ENCODE measurements at places on chromosomes 1 and 21.
A peak's percentile ranks its signal among the peaks of the same experiment; 100 is the strongest.

DNA sequence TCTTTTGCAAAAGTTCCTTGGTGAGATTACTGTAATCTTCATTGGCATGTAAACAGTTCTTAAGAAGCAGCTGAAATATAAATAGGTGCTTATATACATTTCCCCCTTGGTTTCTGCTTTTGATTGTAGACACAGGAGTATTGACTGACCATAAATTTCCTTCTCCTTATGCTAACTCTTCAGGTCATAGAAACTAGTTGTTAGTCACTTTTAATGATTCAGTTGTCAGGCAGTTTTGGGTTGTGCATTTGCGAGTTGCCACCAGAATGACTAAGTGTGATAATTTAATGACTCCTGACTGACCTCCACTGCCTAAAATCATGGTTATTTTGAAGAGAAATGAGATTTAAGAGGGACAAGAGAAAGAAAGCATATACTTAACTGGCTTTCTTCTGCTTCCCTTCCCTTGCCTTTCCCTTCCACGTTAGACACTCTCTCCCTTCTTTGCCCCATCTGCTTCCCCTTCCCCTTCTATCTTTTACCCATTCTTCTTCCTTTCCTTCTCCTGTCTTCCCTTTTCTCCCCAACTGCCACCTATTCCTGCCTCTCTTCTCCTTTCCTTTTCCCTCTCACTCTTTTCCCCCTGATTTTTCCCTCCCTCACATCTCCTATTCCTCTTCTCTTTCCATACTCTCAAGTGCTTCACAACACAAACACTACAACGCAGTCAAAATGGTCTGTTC lies 12.3 kb downstream of the ZMPSTE24 start:
- no peak for DNase-seq

GRCh38 chr1:198701250-198701649 lies 62.4 kb downstream of the PTPRC start:
- DNase-seq, result no peak

- DNase-seq, result no peak
These were observed 432.3 kb downstream of the LRRIQ3 start for GRCh38 chr1:73765551-73766233.

DNA sequence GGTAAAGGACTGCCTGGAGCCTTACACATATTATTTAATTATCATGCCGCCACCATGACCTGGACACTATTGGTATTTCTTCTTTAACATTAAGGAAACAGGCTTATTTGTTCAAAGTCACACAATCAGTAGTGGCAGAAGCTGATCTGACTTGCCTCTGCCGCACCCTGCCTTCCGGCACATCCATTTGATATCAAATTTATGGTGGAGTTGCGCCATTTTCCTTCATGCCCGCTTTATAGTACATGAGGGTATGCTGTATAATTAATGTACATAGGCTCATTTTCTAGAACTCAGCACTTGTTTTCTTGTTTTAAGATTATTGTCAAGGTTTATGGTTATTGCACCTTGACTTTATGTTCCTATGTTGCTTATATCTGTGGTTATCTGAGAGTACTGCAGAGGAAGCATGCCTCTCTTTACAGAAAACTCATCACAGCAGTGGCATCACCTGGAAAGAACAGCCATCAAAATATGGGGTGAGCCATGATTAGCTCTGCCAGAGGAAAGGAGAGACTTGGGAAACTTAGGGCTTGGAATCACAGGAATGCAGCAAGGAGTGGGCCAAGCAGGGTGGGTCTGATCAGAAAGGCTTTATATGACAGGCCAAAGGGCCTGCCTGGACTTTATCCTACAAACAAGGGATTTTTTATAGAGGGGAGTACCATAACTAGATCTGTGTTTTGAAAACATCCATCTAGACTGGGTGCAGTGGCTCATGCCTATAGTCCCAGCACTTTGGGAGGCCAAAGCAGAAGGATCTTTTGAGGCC lies 72.2 kb upstream of the GJB5 start:
- no peak for DNase-seq

- DNase-seq, result peak; percentile 28
These were observed 45.9 kb downstream of the WDR4 start for GRCh38 chr21:42833439-42833815.

DNA sequence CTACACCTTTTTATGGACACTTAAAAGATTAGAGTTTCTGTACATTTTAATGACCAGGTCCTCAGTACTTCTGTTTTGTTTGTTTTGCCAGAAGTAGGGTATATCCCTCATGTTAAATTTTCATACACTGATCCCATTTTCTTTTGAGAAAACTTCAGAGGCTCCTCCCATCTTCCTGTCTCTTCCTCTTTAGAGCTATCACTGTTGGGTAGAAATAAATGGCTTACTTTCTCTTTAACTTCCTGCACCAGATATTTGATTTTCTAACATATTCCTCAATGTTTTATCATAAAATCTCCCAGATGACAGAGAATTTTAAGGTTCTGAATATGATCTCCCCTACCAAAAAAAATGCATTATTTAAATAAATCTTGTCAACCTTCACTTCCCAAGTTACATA lies 23.4 kb downstream of the VAV3 start:
- DNase-seq, result no peak

DNA sequence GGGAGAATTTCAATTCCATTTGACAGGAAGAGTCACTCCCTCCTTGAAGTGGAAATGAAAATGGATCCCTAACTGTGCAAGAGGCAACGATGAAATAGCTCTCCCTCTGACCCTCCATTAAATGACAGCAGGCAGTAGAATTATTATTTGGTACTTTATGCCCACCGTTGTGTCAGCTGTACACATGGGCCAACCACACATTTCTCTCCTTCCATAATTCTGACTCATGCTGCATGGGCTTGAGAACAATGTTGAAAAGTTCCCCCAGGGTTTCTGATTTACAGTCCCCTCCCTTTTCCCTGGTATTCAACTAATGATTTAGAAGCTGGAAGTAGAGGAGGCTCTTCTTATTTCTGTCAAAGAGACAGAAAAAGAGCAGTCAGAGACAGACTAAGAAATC lies 103.5 kb downstream of the RGS7 start:
- no peak for DNase-seq

GRCh38 chr1:29225361-29225760 lies 5.4 kb downstream of the MECR start:
- no peak for DNase-seq

- peak; percentile 81 for DNase-seq
These were observed at the start of gene VPS72 for GRCh38 chr1:151189637-151190445. Gene VPS72 (minus strand): TSS chr1:151190197. CDS start chr1:151190121, 76 bp downstream.

- no peak for DNase-seq
These were observed 3.4 kb downstream of the OR2T11 start for GRCh38 chr1:248631354-248632008.

DNA sequence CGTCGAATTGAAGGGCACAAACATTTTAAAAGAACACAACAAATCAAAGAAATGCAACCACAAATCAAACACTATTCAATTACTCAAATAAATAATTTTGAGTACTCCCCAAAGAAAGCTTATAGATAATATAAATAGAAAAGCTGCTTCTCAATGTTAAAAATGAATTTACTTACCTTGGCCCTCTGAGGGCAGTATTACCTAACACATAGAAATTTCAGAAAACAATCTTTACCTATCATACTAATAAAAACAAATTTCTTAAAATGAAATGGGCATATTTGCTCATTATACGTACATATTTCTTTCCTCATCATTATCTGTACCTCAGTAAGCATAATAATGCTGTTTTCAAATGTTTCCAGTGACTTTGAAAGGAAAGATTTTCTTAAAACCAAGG lies 141.8 kb downstream of the AKT3 start:
- DNase-seq, result no peak

- DNase-seq, result no peak
These were observed 439.6 kb upstream of the USP24 start for GRCh38 chr1:55654750-55655149.

GRCh38 chr1:32763221-32763620 lies 53.9 kb downstream of the YARS1 start:
- no peak for DNase-seq

DNA sequence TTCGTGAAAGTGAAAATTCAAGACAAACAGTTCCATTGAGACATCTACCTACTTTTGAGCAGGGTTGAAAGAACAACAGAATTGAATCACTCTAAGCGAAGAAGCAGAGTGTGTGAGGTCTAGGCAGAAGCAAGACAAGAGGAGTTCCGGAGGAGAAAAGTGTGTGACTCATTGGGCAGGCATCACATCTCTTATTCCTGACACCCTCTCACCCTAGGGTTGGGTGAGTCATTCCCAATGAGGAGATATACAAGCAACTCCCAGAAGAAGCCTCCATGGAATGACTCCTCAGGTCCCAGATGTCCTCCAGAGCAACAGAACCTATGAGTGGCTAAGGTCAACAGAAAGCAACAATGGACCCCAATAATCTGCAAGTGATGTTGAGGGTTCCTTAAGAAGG lies 138.1 kb downstream of the TPR start:
- DNase-seq, result no peak

- no peak for DNase-seq
These were observed 79.6 kb downstream of the HS2ST1 start for GRCh38 chr1:86994061-86994460.

GRCh38 chr1:169779150-169779549 lies 15.6 kb downstream of the METTL18 start:
- DNase-seq, result no peak

GRCh38 chr1:245807954-245808719 lies 653.4 kb downstream of the KIF26B start:
- DNase-seq, result no peak

DNA sequence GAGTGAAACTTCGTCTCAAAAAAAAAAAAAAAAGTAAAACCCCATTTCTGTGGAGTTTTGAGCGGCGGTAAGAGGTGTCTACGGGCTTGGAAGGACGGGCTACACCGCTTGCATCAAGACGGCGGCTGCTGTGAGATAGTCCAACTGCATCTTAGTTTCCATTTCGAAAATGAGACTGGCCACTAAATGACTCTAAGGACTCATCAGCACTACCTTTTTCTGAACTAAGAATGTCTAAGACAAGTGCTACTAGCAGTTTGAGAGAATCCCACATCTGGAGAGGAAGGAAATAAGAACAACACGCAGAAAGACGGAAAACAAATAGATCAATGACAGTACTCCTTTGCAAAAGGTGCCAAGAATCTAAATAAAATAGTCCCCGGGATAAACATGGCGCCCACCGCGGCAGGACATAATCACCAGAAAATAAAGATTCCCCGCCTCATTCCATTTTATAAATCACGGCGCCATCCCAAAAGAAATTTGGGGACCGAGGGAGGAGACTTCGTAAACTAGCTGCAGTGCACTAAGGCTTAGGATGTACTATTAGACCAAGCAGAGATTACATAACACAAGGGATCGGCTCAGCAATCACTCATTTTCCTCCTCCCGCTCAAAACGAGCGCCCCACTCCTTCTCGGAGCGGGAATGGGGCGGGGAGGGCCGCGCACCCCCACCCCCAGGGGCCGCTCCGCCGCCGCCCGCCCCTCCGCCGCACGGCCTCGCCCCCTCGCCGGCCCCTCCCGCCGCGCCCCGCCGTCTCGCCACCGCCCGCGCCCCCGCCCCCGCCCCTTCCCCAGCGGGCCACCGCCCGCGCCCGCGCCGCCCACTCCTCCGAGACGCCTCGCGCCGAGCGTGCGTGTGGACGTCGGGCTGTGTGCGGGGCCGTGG lies 1.1 kb downstream of the POGZ start:
- DNase-seq, result peak; percentile 29

DNA sequence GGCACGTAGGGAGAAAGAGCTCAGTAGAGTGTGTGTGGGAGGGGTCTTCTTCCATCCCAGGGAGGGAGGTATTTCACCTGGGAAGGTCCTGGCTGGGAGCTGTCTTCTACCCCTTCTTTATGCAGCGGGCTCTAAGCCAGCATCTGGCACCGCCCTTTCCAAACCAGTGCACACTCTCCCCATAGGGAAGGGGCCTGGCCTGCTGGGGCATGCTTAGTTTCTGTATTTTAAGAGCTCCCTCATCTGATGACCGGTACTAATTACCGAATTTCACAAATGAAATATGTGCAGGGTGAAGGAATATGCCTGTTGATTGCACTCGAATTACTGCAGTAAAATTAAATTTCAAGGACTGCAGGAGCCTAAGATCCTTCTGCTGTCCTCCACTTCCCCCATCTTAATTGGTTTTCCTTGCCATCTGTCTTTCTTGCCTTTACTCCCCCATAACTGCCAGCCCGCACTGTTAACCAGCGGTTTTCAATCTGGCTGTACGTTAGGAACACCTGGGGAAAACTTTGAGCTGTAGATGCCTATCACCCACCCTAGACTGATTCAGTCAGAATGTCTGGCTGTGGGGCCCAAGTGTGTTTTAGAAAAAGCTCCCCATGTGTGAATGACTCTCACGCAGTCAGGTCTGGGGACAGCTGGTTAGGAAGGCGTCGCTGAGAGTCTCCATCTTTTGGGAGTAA lies 20.1 kb downstream of the GALNT2 start:
- no peak for DNase-seq

GRCh38 chr1:54865238-54866073 lies 21.5 kb downstream of the DHCR24 start:
- no peak for DNase-seq

GRCh38 chr1:151047925-151048644 lies 534 bp downstream of the C1orf56 start:
- no peak for DNase-seq

- DNase-seq, result no peak
These were observed 763 bp downstream of the AUNIP start for GRCh38 chr1:25858494-25858893.

GRCh38 chr21:44785620-44786335 lies 15.8 kb downstream of the UBE2G2 start:
- no peak for DNase-seq

DNA sequence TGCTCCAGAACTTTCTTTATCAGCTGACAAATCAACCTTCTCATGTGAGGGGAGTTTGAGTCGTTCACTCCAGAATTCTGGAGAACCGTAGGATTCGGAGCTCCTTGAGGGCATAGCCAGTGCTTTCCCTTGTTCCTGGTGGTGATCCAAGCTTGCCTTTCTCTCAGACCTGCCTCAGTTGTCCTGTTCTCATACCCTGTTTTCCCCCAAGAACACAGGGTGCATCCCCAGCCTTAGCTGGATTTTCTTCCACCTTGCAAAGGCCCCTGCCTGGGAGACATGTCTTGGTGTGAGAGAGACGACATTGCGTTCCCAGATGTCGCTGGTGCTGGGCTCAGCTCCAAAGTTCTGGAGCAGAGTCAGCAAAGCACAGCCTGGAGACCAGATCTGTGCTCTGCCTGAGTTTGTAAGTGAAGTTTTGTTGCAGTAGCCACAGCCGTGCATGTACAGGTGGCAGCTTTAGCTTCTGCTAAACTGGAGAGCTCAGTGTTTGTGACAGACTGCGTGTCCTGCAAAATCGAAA lies 40.0 kb downstream of the ABCG1 start:
- no peak for DNase-seq

GRCh38 chr1:171935664-171936063 lies 94.4 kb downstream of the DNM3 start:
- DNase-seq, result no peak

- DNase-seq, result no peak
These were observed 527.7 kb downstream of the LTN1 start for GRCh38 chr21:28464988-28465387.
